ENCODE measurements at places on chromosomes 3 and 15. TPM values are rescaled to one million over a fixed set of nuclear protein-coding genes. Genes with fewer than 3 reads are reported as not detected.

GRCh38 chr3:48403533-48404439 lies 26.1 kb downstream of the PLXNB1 start:
- H3K27me3 ChIP-seq, result no peaks in the 10 kb centered on the region
- no peak overlapping the region for H3K4me3 ChIP-seq
- H3K27ac ChIP-seq, result no peak overlapping the region
- peaks cover 50% of the 10 kb centered on the region for H3K36me3 ChIP-seq

The EPB42 gene
- not detected for total RNA-seq

- no peaks in the 10 kb centered on the region for H3K27me3 ChIP-seq
- no peak overlapping the region for H3K27ac ChIP-seq
- no peak for DNase-seq
These were observed 60.2 kb downstream of the TMEM39A start for GRCh38 chr3:119403201-119403600.

The CFAP91 gene
- 0.44 TPM for total RNA-seq

DNA sequence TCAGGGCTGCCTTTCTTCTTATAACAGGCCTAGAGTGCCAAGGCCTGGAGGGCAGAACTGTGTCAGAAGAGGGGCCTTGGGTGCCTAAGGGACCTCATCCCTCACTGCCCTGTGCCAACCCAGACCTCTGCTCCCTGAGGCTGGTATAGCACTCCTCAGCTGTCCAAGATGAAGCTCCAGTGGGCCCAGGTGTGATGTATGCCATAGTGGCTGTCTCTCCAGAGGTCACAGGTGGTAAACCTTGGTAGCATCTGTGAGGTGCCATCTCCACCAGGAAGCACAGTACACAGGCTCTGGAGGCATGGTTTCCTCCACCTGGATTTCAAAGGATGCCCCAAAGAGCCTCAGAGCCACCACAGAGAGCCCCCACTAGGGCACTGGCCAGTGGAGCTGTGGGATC lies 12.3 kb upstream of the KLHL40 start:
- H3K4me1 ChIP-seq, result peaks cover 5% of the 10 kb centered on the region
- DNase-seq, result no peak
- H3K4me3 ChIP-seq, result no peak overlapping the region

DNA sequence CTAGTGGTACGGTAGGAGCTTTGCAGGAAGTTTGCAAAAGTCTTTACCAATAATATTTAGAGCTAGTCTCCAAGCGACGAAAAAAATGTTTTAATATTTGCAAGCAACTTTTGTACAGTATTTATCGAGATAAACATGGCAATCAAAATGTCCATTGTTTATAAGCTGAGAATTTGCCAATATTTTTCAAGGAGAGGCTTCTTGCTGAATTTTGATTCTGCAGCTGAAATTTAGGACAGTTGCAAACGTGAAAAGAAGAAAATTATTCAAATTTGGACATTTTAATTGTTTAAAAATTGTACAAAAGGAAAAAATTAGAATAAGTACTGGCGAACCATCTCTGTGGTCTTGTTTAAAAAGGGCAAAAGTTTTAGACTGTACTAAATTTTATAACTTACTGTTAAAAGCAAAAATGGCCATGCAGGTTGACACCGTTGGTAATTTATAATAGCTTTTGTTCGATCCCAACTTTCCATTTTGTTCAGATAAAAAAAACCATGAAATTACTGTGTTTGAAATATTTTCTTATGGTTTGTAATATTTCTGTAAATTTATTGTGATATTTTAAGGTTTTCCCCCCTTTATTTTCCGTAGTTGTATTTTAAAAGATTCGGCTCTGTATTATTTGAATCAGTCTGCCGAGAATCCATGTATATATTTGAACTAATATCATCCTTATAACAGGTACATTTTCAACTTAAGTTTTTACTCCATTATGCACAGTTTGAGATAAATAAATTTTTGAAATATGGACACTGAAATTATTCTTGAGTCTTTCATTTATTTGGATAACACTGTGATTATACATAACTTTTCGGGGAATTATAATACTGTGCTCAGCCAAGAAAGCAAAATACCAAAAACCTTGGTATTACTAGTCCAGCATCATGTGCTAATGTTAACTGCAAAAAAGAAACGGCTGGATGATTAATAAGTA lies 2.2 kb downstream of the SOX2 start:
- H3K36me3 ChIP-seq, result no peaks in the 10 kb centered on the region
- no peak overlapping the region for H3K27ac ChIP-seq
- DNase-seq, result no peak
- H3K4me3 ChIP-seq, result no peak overlapping the region
- H3K27me3 ChIP-seq, result peaks cover 100% of the 10 kb centered on the region

DNA sequence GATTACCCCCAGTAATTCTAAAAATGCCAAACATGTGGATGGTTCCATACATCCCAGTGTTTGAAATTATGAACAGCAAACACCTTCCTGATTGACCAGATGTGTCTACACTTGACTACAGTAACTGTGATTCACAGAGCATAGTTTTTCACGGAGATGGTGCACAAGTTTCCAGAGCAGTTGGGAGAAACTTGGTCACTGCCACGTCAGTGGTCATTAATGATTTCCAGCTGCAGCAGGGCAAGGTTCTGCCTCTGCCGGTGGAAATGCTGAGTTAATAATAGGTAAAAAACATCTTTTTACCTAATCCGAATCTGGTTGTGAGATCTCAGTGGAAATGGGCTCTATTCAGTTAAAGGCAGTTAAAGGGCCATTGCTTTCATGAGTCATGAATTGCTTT lies 154.1 kb upstream of the FEZF2 start:
- no peak for DNase-seq
- H3K27me3 ChIP-seq, result no peaks in the 10 kb centered on the region
- H3K4me3 ChIP-seq, result no peak overlapping the region
- no peak overlapping the region for H3K27ac ChIP-seq

Measured in left ventricle myocardium inferior (tissue), 1 donor.